Right lung (tissue), 10 donors: ENCODE measurements at places on chromosomes 1 and 21. TPM values are rescaled to one million over a fixed set of nuclear protein-coding genes. Genes with fewer than 3 reads are reported as not detected.

DNA sequence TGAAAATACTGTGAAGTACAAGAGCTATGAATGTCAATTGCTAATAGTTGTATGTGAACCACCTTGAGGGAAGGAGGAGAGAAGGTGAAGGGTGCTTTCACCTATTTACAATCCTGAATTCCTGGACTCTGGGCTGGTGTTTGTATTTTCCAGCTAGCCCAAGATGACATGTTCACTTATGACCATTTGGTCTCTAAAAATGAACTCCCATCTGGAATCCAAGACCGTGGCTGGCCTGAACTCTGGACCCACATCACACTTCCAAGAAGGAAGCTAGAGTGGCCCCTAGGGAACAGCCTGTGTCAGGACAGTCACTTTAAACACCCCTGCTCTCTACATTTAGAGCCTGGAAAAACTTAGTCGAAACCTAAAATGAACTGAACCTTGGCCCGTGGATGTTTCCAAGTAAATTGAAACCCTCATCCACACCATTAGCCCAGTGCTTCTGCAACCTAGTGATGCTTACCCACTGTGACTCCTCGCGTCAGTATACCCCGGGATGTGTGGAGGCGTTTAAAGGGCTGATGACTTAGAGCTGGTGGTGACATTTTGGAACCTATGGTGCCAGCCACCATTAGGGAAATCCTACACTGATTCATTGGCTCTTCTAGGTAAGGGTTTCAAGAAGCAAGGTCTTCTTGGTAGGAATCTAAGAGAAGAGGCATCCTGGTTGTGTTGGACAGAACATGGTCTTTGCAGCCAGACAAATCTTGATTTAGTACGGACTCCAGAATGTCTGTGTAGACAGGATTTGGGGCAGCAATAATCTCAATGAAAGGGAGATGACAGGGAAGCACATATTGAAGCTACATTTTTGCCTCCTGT is 171.5 kb upstream of the IRF2BP2 start:
- no peak for DNase-seq

- DNase-seq: no peak
Observed at GRCh38 chr1:100396651-100397050, 44.3 kb downstream of the CDC14A start.

DNA sequence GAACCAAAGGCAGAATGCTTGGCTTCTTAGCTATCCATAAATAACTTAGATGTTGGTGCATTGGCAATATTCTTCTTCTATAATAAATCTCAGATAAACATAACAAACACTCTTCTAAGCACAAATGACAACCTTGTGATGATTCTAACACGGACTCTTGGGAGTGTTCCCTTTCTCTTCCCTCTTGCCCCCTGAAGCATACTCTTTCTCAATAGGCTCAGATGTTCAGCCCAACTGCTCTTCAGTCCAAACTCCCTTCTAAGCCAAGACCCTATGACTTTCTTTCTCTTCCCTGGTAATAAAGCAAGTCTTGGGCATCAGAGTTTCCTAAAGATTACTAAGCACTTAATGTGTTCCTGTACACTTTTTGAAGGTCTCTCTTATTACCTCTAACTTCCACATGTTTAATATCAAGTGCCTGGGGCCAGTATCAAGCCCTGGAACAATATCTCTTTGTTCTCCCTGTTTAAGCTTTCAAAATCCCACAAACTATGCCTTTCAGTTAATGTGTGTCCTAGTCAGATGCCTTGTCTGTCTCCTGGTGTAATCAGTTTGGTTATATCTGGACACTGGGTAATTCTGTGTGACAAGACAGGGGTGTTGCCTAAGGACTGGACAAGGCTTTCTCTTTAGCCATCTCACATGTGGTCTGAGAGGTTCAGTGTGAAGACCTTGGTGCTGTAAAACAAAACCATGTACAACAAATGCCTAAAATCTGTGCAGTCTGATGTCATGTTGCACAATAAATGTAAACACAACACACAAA is 92.9 kb upstream of the IVNS1ABP start:
- DNase-seq: no peak

GRCh38 chr1:160087118-160087662 is 5.9 kb downstream of the KCNJ9 start:
- no peak for DNase-seq

- no peak for DNase-seq
Observed at GRCh38 chr1:240644732-240645131, 32.8 kb upstream of the GREM2 start.

- no peak for DNase-seq
Observed at GRCh38 chr21:20311234-20311787, 686.9 kb upstream of the NCAM2 start.

GRCh38 chr1:149963358-149963757 is 26.7 kb upstream of the MTMR11 start:
- DNase-seq: no peak

- DNase-seq: no peak
Observed at GRCh38 chr1:201782353-201782752, 46.6 kb upstream of the IPO9 start.

GRCh38 chr1:44783697-44784093 is 4.3 kb downstream of the BEST4 start:
- DNase-seq: no peak

DNA sequence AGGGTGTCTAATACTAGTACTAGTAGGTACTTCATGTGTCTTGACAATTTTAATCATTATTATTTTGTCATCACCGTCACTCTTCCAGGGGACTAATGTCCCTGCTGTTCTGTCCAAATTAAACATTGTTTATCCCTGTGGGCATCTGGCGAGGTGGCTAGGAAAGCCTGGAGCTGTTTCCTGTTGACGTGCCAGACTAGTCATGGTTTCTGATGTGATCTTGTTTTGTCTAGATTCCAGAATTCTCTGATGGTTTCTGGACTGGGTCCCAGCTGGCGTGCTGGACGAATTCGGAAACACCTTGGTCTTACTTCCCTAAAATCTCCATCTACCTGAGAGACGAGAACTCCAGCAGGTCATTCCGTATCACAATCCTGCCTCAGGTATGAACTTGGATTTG is 66.1 kb upstream of the FAM3B start:
- no peak for DNase-seq

DNA sequence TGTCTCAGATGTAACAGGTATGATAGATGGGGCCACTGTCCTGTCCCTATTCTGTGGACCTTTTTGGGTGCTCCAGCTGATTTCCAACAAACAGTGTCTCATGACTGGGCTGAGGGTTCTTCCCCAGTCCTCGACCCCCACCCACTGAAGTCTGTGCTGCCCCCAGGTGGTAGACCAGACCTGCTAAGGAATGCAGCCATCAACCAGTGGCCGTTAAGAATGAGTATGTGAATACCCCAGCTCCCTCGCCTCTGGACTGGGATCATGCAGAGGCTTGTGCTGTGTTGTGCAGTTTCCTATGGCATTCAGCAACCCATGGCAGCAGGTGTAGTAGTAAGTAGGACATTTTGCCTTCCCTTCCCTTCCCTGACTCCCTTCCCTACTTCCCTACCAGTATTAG is 183.1 kb upstream of the KAZN start:
- DNase-seq: no peak

- DNase-seq: no peak
Observed at GRCh38 chr1:181251001-181251712, 162.7 kb downstream of the IER5 start.

- no peak for DNase-seq
Observed at GRCh38 chr1:81032973-81033425, 767.7 kb upstream of the ADGRL2 start.

- no peak for DNase-seq
Observed at GRCh38 chr1:93014168-93014567, 52.9 kb upstream of the DIPK1A start.

GRCh38 chr21:27795418-27795817 is 828.5 kb upstream of the ADAMTS5 start:
- DNase-seq: no peak

DNA sequence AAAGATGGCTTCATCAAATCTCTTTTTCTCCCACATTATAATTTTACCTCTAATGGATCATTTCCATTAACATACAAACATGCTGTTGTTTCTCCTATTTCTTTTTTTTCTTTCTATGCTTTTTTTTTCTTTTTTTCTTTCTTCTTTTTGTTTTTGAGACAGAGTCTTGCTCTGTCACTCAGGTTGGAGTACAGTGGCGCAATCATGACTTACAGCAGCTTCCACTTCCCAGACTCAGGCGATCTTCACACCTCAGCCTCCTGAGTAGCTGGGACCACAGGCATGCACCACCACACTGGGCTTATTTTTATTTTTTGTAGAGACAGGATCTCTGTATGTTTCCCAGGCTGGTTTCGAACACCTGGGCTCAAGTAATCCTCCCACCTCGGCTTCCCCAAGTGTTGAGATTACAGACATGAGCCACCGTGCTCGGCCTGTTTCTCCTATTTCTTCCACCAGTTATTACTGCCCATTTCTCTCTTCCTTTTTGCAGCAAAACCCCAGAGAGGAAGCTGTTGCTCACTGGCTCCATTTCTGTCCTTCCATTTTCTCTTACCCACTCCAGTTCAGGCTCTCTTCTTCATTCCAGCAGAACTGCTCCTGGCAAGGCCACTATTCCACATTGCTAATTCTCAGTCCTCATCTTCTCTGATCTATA is 32.1 kb upstream of the OPRD1 start:
- DNase-seq: no peak

- no peak for DNase-seq
Observed at GRCh38 chr1:245730801-245731200, 576.0 kb downstream of the KIF26B start.

GRCh38 chr1:59162665-59163064 is 134.2 kb upstream of the FGGY start:
- DNase-seq: no peak

DNA sequence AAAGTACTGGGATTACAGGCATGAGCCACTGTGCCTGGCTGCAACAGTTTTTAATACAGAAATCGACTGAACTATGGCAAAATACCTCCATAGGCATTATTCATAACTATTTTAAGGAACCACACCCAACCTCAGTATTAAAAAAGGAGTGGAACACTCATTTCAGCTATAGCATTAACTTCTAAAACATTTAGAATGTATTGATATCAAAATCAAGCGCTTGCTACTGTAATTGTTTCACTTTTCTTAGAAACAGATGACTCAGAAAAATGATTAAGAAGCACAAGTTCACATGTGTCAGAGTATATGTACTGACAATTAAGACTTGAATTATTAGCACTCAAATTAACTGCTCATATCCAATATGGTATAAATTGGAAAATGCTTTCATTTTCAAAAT is 15.1 kb downstream of the AIDA start:
- no peak for DNase-seq

DNA sequence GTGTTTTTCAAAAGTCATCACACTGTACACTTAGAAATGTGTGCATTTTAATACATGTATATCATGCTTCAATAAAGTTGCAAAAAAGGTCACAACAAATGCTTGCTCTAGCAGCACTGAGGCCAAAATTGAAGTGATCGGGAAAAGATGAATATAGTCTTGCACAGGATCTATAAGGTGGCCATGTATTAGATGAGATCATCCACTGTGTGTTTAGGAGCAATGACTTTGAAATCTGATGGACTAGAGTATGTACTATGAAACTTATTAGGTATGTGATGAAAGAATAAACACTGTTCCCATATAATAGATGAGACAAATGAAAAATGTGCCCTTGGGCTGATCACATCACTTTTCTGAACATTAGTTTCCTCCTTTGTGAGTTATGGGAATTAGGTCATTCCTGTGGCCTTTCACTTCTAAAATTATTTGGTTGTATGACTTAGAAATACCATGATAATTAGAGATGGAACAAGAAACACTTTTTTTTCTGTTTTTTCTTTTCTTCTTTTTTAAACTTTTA is 984.6 kb downstream of the ADGRL2 start:
- no peak for DNase-seq

DNA sequence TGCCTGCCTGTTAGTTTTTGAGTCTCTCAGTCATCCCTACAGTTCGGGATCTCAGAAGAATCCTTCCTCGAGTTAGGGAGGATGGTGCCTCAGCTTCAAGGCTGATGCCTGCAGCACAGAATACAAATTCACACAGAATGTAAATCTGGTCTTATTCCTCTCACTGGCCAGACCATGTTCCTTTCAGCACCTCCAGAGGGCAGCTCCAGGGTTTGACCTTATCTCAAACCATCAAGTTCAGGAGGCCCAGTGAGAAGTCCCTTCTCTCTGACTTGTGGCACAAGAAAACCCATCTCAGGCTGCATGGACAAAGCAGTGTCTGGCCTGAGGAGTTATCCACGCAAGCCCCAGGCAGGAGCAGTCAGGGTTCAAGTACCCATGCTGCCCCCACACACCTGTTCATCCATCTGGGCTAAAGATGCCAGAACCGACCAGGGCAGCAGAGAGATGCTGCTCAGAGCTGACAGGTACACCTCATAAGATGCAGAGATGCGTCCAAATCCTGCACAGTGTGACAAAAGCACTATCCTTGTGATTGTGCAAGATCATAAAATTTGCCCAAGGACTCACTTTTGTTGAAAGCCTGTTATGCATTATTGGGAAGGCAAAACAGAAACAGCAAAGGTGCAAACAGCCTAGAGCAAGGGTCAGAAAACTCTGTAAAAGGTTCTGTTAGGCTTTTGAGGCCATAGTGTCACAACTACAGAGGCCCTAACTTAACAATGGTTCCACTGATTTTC is 49.8 kb downstream of the BCAR3 start:
- no peak for DNase-seq

- DNase-seq: no peak
Observed at GRCh38 chr1:46013581-46013980, 118.8 kb downstream of the PIK3R3 start.

- peak; percentile 64 for DNase-seq
Observed at GRCh38 chr1:30877205-30877912, 31.2 kb downstream of the SDC3 start.

DNA sequence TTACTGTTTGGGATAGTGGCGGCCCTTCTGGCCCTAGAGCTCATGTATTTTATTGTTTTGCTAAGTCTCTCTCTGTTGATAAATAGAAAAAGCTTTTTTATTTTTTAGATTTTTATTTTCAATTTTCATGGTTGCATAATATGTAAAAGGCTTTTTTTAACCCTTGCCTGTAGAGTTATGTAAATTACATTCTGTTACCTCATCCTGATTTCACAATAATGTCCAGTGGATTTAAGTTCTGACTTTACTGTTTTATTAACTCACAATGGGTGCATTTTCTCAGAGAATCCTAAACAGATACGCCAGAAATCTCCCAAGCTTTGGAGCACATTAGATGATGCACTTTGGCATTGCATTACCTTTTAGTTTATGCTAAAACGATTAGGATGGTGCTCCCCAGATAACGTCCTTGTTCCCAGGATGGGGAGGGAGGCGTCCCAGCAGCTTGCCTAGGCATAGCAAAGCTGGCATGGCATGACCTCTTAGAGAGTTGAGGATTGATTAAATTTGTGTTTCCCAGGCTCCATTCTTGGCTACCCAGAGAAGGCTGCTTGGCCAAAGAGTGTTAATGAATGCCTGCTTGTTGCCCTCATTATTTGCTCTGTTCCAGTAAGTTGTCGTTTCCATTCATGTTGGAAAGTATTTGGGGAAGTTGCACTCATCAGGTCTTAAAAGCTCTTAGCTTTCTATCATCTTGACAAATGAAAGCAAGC is 17.1 kb downstream of the UTP25 start:
- no peak for DNase-seq

Gene GPX7
- polyA plus RNA-seq: 104 TPM

Gene E2F2
- 5.5 TPM for polyA plus RNA-seq

Gene HSF2BP
- 1.2 TPM for polyA plus RNA-seq

Gene ERICH3
- polyA plus RNA-seq: 7.9 TPM

Gene OR2L2
- polyA plus RNA-seq: 0.06 TPM

Gene S100A4
- polyA plus RNA-seq: 16.2 TPM
